ENCODE measurements at places on chromosomes 7 and 10.
A peak's percentile ranks its signal among the peaks of the same experiment; 100 is the strongest.

- DNase-seq = peak; percentile 11
These were observed 1214.1 kb downstream of the SORCS1 start for GRCh38 chr10:105950410-105950809.

GRCh38 chr10:58993480-58994221 lies 182.8 kb upstream of the PHYHIPL start:
- DNase-seq = no peak

DNA sequence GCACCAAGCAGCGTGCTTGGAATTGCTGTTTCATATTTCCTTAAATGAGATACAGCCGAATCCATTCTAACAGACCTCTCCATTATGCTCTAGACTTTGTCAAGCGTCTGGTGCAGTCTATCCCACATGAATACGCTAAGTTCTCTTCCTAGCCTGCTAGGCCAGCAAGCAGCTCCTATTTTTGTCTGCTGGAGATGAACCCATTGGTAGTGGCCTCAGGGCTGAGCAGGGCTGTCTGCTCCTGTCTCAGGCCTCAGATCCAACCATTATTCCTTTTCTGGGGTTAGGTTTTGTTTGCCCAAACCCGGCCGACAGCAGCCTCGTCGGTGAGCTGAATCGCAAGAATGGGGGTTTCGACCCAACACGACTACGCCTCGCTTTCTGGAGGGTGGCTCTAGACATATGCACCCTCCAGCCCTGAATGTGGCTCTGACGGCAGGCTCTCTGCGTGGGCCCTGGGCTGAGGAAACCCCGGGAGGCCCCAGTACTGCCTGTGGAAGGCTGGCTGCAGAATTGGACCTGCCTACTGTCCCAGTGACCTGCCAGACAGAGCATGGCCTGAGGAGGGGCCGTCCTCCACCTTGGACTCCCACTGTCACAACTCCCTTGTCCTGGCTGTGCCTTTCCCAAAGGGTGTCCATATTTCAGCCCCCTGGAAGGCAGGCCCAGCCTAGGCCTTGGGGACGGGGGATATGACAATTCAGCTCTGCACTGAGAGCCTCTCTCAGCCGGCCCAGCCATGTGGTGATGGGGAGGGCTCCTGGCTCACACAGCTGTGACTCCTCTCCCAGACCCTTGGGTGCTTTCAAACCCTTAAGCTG lies 267.9 kb upstream of the TCERG1L start:
- no peak for DNase-seq

DNA sequence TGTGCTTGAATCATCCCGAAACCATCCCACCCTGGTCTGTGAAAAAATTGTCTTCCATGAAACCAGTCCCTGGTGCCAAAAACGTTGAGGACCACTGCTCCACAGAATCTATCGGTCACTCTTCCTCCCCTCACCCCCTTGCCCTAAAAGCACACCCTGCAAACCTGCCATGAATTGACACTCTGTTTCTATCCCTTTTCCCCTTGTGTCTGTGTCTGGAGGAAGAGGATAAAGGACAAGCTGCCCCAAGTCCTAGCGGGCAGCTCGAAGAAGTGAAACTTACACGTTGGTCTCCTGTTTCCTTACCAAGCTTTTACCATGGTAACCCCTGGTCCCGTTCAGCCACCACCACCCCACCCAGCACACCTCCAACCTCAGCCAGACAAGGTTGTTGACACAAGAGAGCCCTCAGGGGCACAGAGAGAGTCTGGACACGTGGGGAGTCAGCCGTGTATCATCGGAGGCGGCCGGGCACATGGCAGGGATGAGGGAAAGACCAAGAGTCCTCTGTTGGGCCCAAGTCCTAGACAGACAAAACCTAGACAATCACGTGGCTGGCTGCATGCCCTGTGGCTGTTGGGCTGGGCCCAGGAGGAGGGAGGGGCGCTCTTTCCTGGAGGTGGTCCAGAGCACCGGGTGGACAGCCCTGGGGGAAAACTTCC lies 784 bp upstream of the SERPINE1 start:
- no peak for DNase-seq

GRCh38 chr10:102923601-102924000 lies 5.5 kb downstream of the CNNM2 start:
- DNase-seq = no peak

DNA sequence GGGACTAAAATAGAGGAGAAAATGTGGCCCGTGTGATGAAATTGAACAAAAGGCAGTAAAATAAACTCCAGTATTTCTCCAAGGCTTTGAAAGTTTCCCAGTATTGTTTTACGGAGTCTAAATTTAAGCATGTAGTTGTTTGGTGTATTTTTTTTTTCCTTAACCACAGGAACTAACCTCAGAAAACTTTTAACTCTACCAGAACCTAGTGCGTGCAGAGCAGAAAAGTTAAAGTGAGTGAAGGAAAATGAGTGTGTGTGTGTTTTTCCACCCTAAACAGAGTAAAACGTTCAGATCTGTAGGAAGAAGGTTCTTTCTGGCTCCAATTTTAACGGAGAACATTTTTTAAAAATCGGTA lies 812 bp downstream of the PROSER2 start:
- DNase-seq = no peak
